T-cell (primary cell): ENCODE measurements at places on chromosomes 16 and 17.

DNA sequence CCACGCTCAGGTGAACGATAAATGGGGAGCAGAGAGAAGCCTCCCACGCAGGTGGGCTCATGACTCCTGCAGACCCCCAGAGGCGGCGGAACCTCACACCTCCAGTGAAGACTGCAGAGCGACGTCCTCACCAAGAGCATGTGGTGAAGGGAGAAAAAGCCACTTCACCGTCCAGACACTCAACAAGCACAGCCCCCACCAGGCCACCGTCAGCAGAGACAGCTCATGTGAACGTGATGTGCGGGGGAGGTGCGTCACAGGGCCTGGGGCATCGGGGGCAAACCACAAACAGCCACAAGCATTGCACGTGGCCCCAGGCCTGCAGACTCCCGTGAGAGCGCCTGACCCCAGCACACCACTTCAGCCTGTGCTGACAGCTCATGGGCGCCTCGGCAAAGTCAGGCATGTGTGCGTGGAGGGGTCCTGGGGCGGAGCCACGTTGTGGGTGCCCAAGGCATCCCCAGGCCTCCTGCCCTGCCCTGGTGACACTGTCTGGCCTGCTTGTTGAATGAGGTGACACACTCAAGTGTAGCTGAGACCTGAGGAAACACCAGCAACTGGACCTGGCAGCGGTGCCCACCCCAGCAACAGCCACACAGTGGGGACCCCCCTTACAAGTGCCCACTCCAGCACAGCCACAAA lies 19.0 kb downstream of the LMF1 start:
- no peak overlapping the region for H3K4me3 ChIP-seq
- no peaks in the 10 kb centered on the region for H3K27me3 ChIP-seq
- DNase-seq: no peak
- peaks cover 28% of the 10 kb centered on the region for H3K36me3 ChIP-seq
- H3K4me1 ChIP-seq: no peaks in the 10 kb centered on the region

- no peaks in the 10 kb centered on the region for H3K27me3 ChIP-seq
- peaks cover 94% of the 10 kb centered on the region for H3K4me1 ChIP-seq
- H3K4me3 ChIP-seq: no peak overlapping the region
These were observed 37.7 kb downstream of the NLRC5 start for GRCh38 chr16:57027067-57027466.

- peaks cover 4% of the 10 kb centered on the region for H3K27me3 ChIP-seq
- DNase-seq: no peak
- no peaks in the 10 kb centered on the region for H3K36me3 ChIP-seq
- H3K4me1 ChIP-seq: no peaks in the 10 kb centered on the region
- no peak overlapping the region for H3K27ac ChIP-seq
- no peak overlapping the region for H3K4me3 ChIP-seq
These were observed 153.0 kb upstream of the FAM20A start for GRCh38 chr17:68753985-68754769.

DNA sequence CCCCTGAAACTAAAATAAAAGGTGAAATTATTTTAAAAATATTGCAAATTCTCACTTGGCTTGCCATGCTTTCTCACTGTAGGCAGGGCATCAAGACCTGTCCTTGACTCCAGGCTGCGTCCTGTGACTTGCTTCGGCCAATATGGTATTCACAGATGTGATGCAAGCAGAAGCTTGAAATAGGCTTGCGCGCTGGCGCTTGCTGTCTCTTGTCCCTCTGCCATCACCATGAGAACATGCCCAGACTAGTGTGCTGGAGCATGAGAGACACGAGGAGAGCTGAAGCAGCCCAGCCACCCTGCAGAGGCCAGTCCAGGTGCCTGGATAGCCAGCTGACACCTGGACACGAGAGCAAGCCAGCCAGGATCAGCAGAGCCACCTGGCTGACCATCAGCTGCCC lies 21.8 kb upstream of the ZKSCAN2 start:
- no peaks in the 10 kb centered on the region for H3K4me1 ChIP-seq
- H3K4me3 ChIP-seq: no peak overlapping the region
- no peak for DNase-seq
- H3K27me3 ChIP-seq: peaks cover 3% of the 10 kb centered on the region
- no peaks in the 10 kb centered on the region for H3K36me3 ChIP-seq
